ENCODE measurements at places on chromosomes 12 and 14. TPM values are rescaled to one million over a fixed set of nuclear protein-coding genes. Genes with fewer than 3 reads are reported as not detected.

CFAP54 gene
- 0.64 TPM for total RNA-seq

DNA sequence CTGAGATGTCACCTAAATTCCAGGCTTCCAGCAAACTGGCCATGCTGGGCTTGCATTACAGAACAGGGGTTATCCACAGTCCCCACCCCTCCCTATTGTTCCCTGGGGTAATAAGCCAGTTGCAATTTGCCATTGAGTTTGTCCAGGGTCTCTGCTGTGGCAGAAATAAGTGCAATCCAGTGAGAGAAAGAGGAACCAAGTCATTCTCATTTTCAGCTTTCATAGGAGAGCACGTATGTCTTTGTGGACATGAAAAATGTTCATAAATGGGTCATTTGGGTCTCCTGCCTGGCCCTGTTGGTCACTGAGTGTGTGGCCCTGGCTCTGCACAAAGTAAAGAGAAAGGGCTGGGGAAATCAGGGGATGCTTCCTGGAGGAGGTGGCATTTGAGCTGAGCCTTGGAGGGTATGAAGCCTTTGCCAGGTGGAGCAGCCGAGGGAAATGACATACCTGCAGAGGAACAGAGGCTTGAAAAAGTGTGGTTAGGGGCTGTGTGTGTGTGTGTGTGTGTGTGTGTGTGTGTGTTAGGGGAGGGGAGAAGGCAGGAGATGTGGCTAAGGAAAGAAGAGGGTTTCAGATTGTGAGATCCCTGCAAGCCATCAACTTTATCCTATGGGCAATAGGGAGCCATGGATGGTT, 29.3 kb downstream of the CMKLR1 start:
- H3K4me3 ChIP-seq = no peak overlapping the region
- no peak for DNase-seq
- no peaks in the 10 kb centered on the region for H3K36me3 ChIP-seq
- no peak overlapping the region for H3K27ac ChIP-seq

DNA sequence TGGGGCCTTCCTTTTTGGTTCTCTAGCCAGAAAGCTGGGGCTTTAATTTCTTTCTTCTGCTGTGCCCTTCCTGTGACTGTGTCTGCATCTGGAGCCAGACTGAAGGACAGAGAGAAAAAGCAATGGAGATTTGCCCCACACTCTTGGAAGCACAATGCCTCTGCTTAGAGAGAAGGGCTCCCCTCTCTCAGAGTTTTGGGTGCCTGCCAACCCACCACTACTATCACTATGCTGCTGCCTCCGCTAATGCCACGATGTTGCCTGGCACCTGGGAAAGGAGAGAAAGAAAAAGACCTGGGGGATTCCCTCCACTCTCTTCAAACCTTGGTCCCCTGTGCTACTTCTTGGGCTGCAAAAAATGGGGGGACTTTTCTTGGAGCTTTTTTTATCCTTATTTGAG, 52.6 kb downstream of the TMEM260 start:
- no peak for DNase-seq
- no peak overlapping the region for H3K4me3 ChIP-seq
- H3K4me1 ChIP-seq = no peaks in the 10 kb centered on the region
- H3K27me3 ChIP-seq = no peaks in the 10 kb centered on the region
- no peaks in the 10 kb centered on the region for H3K36me3 ChIP-seq

C12orf54 gene
- not detected for total RNA-seq

GRCh38 chr14:105882626-105883025, 356.2 kb downstream of the TMEM121 start:
- DNase-seq = no peak
- H3K27ac ChIP-seq = no peak overlapping the region
- no peaks in the 10 kb centered on the region for H3K4me1 ChIP-seq
- H3K4me3 ChIP-seq = no peak overlapping the region
- H3K27me3 ChIP-seq = no peaks in the 10 kb centered on the region
- H3K36me3 ChIP-seq = no peaks in the 10 kb centered on the region

GRCh38 chr14:23097786-23098185, 2.5 kb downstream of the C14orf119 start:
- no peak overlapping the region for H3K4me3 ChIP-seq
- peaks cover 13% of the 10 kb centered on the region for H3K36me3 ChIP-seq
- DNase-seq = no peak
- H3K27ac ChIP-seq = no peak overlapping the region
- H3K4me1 ChIP-seq = peaks cover 16% of the 10 kb centered on the region

KLRC4 gene
- 1.4 TPM for total RNA-seq

- H3K4me1 ChIP-seq = no peaks in the 10 kb centered on the region
- no peaks in the 10 kb centered on the region for H3K27me3 ChIP-seq
- H3K36me3 ChIP-seq = no peaks in the 10 kb centered on the region
- no peak for DNase-seq
Observed at GRCh38 chr12:7695237-7695560, 376 bp downstream of the GDF3 start.

DNA sequence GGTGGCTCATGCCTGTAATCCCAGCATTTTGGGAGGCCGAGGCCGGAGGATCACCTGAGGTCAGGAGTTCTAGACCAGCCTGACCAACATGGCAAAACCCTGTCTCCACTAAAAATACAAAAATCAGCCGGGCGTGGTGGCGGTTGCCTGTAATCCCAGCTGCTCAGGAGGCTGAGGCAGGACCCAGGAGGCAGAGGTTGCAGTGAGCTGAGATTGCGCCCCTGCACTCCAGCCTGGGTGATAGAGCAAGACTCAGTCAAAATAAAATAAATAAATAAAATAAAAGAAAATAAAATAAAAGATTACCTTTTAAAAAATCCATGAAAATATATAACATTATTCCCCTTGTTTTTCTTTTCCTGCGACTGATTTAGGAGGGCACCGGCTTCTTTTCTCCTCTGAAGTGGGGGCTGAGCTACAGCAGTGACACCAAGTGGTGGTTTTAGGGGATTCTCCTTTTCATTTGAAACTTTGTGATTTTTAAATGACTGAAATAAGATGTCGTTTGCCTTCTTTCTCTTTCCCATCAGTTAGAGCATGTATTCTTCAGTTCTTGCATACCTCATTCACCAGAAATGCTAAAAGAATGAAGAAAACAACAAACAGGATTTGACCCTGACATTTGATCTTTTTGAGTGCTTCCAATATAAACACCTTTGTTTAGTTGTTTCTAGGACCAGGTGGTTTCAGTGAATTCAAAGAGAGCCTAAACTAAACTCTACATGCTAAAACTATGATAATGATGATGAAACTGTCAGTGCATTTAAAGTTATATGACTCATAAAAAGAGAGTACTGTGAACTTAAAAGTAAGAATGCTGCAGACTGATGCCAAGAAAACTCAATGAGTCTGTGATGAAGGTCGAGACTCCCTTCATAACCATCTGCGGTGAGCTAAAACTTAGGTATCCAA, 22.6 kb upstream of the PKP2 start:
- H3K27ac ChIP-seq = no peak overlapping the region
- no peak for DNase-seq
- no peaks in the 10 kb centered on the region for H3K27me3 ChIP-seq
- H3K4me3 ChIP-seq = no peak overlapping the region

CLEC1A gene
- total RNA-seq = 0.41 TPM

DNA sequence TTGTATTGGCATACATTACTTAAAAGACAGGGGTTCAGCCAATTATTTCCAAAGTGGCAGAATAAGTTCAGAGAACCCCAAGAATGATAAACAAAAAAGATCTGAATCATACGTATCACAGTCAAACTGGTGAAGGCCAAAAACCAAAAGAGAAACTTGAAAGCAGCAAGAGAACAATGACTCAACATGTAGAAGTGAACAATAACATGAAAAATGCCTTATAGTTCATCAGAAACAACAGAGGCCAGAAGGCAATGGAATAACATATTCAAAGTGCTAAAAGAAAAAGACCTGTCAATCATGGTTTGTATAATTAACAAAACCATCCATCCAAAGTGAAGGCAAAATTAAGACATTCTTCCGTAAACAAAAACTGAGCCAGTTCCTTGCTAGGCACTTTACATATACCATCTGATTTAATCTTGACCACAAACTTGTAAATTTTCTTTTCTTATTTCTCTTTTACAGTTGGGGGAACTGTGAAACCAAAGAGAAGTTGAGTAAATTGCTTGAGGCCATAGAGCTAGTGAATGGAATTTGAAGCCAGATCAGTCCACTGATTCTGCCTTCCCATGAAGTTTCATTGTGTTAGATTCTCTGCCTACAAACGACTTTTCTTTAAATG, 232.1 kb upstream of the SEL1L start:
- no peaks in the 10 kb centered on the region for H3K4me1 ChIP-seq
- H3K4me3 ChIP-seq = no peak overlapping the region
- no peak for DNase-seq
- H3K36me3 ChIP-seq = no peaks in the 10 kb centered on the region
- no peak overlapping the region for H3K27ac ChIP-seq

DNA sequence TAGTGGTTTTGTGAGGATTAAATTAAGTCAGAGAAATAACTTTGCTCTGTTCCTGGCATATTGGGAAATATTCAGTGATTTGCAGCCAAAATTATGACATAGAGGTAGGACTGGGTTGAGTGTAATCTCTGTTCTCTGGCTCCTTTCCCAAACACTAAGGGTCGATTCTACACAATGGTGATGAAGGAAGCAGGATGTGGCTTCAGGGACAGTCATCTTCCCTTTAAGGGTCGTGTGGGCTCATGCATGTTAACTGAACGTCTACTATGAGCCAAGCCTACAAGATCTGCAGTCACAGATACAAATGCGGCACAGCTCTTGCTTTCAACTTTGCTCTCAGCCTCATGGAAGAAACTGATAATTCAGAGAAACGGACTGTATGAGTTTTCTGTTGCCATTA, 381.6 kb downstream of the VRK1 start:
- H3K27me3 ChIP-seq = no peaks in the 10 kb centered on the region
- H3K36me3 ChIP-seq = no peaks in the 10 kb centered on the region
- H3K27ac ChIP-seq = no peak overlapping the region
- no peak for DNase-seq
- no peaks in the 10 kb centered on the region for H3K4me1 ChIP-seq

CLEC2B gene
- 2.4 TPM for total RNA-seq

All from Panc1 (cell line).